ENCODE measurements at places on chromosomes 1 and 21. TPM values are rescaled to one million over a fixed set of nuclear protein-coding genes. Genes with fewer than 3 reads are reported as not detected.

VWA1 gene
- total RNA-seq: 176 TPM

OR2T33 gene
- total RNA-seq: 1.0 TPM

UBASH3A gene
- 5.9 TPM for total RNA-seq

SPRR1B gene
- not detected for total RNA-seq

LRRC38 gene
- not detected for total RNA-seq

FCRL4 gene
- total RNA-seq: not detected

CASQ1 gene
- total RNA-seq: not detected
